ENCODE measurements at places on chromosomes 2 and 18.

DNA sequence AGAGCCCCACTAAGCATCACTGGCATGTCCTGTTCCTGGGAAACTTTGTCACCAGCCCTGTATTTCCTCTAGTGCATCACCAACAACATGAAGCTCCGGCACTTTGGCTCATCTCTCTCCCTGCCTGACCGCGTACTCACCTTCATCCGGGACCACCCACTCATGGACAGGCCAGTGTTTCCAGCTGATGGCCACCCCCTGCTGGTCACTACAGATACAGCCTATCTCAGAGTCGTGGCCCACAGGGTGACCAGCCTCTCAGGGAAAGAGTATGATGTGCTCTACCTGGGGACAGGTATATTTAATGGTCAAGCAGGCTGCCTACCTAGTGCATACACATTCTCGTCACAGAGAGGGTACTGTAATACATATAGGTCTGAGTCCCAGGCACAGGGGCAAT, 21.0 kb downstream of the SEMA4F start:
- no peak for DNase-seq

DNA sequence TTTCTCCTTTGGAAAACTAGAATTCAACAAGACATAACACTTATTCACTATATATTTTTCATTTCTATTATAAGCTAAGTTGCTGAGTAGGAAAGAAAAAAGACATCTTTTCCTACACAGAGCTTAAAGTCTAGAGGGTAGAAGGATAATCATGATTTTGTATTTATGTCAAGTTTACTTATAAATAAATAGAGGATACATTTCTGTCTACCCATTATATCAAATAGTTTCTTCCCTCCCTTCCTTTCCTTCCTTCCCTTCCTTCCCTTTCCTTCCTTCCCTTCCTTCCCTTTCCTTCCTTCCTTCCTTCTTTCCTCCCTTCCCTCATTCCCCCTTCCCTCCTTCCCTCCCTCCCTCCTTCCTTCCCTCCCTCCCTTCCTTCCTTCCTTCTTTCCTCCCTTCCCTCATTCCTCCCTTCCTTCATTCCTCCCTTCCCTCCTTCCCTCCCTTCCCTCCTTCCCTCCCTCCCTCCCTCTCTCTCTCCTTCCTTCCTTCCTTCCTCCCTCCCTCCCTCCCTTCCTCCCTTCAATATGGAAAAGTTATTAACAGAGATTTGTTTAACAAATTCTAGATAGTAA, 308.4 kb upstream of the COL3A1 start:
- DNase-seq = no peak

GRCh38 chr2:2464643-2465042, 133.6 kb upstream of the MYT1L start:
- no peak for DNase-seq

DNA sequence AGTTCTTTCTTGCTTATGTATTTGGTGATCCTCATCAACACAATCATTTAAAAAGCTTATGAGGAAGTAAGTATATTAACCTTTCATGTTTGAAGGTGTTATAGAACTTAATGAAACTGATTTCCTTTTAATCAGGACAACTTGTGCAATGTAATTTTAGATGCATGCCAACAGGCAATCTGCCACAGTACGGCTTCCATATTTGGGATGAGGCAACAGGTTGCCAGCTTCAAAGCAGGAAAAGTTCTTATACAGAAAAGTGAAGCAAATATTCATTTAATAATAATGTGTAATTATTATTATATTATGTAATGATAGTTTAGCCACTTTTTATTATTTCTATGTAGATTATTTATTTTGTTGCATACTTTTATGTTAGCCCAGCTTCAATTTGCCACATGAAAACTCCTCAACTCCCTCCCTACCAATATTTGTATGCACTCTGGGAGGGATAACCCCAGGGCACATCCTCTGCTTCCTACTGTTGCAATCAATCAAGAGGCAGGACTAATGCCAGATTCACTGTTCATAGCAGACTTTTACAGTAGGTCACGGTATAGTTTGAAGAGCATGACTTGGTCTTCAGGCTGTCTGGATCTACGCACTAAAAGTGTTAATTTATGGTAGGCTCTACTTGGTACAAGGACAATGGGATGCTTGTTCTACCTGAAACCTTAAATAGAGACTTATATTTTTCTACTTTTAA, 277.2 kb downstream of the AGPS start:
- DNase-seq = no peak

DNA sequence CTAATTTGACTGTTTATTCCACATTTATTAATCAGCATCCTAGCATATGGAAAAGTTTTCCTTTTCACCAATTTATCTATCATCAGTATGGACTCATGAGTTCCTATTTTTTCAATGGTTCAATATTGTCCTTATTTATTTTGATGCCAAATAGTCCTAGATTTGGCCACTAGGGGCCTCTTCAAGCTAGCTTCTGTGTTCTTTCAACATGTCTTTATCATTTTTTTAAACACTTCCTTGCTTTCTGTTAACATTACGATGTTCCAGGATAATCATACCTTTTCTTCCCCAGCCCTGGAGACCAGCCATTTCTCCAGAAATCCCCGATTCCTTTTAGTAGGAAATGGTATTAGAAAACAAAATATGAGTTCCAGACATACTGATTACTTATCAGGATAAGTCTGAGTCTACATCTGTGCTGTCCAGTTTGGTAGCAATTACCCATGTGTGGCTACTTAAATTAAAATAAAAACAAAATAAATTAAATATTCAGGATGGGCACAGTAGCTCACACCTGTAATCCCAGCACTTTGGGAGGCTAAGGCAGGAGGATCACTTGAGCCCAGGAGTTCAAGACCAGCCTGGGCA, 70.6 kb downstream of the RPE start:
- DNase-seq = peak; percentile 5

DNA sequence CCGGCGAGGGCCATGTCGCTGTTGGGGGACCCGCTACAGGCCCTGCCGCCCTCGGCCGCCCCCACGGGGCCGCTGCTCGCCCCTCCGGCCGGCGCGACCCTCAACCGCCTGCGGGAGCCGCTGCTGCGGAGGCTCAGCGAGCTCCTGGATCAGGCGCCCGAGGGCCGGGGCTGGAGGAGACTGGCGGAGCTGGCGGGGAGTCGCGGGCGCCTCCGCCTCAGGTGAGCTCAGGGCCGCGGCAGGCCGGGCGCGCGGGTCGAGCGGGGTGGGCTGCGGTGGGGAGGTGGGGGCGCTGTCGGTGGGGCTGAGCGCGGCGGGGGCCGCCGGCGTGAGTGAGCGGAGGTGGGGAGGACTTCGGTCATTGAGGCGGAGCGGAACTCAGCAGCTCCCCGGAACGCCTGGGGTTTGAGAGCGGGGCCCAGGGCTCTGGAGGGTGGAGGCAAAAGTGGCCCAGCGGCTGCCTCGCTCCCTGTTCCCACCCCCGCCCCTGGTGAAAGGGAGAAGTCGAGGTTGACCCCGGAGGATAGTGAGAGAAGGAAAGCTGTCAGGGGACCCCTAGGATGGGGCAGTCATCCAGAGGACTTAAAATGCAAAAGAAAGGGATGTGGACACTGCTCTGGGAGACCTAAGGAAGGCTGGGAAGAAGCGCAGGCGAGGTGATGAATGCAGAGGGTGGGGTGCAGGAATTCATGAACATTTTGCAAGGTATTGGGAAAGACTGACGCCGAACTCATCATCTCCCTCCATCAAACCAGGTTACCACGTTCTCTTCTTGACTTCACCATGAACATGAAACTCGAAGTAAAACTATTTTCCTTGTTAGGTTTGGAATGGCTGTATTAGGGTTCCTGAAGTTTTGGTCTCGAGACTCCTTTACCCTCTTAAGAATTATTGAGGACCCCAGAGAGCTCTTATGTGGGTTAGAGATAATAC, 633 bp downstream of the MALT1 start:
- DNase-seq = peak; percentile 8

DNA sequence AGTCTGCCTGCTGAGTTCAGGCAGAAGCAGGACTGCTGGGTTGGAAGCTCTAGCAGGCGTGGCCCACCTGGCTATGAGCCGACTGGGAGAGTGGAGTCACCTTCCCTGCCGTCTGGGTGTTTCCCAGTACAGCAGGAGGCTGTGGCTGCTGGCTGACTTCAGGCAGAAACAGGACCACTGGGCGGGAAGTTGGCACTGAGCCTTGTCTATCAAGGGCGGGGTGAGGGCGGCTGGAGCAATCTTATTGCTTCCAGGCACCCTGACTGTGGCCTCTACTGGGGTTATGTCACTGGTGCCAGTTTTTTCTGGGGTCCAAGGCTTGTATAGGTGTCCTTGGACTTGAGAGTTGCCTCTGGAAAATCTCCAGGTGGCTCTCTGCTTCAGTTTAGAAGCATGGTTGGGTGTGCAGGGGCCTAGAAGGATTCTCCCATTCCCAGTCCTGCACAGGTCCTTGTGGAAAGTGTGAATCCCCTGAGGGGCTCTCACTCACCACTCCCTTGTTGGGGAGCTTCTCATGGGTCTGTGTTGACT, 30.5 kb downstream of the LTBP1 start:
- DNase-seq = no peak

DNA sequence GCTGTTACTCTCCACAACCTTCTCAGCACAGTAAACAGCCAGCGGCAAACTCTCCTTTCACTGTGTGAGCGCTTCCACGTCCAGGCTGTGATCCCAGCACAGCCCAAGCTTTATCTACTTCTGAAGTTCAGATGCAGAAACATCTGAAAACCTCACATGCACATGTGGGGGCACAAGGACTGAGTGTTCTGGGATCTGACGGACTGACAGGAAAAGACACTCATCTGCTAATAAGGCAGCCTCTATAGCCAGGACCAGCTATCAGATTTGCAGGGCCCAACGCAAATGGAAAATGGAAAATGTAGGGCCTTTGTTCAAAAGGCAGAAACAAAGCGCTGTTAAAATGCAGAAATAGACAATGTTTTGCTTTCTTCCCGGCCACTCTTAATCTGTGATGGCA, 133.8 kb upstream of the ARHGAP28 start:
- DNase-seq = no peak

- no peak for DNase-seq
These were observed 121.8 kb downstream of the PMAIP1 start for GRCh38 chr18:60021556-60021955.

DNA sequence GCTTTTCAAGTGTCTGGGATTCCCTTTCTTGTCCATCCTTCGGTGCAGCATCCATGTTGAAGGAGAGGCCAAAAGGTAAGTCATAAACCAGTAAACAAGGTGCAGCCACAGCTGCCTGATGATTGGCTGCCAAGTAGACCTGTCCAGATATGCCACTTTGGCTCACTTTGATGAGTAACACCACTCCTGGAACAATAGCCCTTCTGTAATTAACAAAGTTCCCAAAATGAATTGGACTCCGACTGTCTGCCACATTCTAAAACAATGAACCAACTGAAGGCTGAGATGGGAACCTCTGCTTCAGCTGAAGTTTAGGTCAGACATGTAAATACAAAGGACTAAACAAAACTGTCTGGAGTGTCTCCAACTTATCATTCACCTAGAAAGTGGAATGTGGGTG, 82.2 kb upstream of the LGALSL start:
- no peak for DNase-seq

DNA sequence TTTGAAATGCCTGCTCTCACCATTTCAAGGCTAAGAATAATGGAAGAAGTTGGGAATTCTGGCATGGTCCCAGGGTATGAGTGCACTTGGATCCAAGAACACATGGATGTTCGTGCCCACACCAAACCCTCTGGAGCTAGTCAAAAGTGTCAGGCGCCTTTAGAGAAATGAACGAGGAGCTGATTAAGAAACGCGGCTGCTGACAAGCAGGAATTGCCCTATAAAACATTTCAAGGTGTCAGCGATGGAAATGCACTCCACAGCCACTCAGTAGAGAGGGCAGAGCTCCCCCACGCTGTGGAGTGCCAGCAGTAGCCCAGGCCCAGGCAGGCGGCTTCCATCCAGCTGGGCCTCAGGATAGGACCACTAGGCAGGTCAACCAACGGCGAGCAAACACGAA, 213.7 kb downstream of the TTC32 start:
- DNase-seq = no peak

DNA sequence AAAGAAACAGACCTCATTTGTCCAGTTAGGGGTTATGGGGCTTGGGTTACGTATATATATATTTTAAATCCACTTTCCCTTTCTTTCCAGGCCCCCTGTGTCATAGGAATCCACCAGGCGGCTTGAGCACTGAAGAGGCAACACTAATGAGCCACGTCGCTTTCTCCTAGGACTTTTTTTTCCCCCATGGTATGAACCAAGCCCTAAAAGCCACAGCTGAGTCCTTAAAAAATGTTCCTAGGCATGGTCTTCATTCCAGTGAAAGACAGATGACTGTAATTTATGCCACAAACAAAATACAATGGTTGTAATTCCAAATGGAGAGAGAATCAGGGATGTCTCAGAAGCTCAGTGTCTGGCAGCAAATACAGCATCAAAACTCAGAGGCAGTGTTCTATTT, 146.8 kb downstream of the EPHA4 start:
- DNase-seq = no peak

GRCh38 chr2:142100970-142101369, 29.8 kb downstream of the LRP1B start:
- DNase-seq = no peak

GRCh38 chr2:33264766-33265165, 211.7 kb upstream of the RASGRP3 start:
- DNase-seq = no peak

GRCh38 chr18:55878224-55878623, 290.2 kb upstream of the TCF4 start:
- DNase-seq = no peak

DNA sequence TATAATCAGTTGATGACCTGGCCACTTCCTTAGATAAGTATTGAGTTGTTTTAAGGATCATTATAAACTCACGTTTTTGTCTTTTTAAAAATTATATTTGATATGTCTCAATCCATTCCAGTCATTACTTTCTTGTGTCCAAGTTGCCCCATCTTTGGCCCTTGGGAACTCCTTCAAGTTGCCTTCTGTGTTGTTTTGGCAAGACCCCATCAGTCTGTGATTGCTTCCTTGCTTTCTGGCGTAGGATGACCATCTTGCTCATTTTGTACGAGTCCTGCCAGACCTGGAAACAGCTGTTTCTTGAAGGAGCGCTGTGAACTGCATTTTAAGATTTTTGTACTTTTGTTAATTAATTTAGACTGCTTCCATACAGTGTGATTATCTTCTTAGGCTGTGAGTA, 68.9 kb upstream of the ITM2C start:
- no peak for DNase-seq

GRCh38 chr2:38552259-38552658, 50.5 kb downstream of the HNRNPLL start:
- DNase-seq = no peak

GRCh38 chr2:44719562-44719961, 221.9 kb upstream of the SIX3 start:
- DNase-seq = no peak

DNA sequence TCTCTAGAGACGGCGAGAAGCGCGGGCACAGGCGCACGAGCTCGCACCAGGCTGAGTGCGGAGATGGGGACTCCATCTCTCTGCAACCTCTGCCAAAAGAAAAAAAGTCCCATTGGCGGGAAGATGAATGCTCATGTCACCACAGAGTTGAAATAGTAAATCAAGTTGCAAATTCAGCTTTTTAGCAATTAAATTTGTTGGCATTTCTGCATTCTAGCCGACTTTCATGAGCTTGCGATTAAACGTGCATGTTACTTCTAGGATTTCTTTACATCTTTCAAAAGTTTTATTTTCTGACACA, 588 bp downstream of the CHAC2 start:
- DNase-seq = peak; percentile 48

Measured in NT2/D1 (cell line).